ENCODE measurements at places on chromosomes 7 and 10.

- DNase-seq, result no peak
Measured at GRCh38 chr10:93566435-93567276, at the start of gene FFAR4. FFAR4 (plus strand) TSS chr10:93566665; CDS start chr10:93566721, 56 bp downstream.

- no peak for DNase-seq
Measured at GRCh38 chr10:54656643-54657042, 144.4 kb downstream of the PCDH15 start.

DNA sequence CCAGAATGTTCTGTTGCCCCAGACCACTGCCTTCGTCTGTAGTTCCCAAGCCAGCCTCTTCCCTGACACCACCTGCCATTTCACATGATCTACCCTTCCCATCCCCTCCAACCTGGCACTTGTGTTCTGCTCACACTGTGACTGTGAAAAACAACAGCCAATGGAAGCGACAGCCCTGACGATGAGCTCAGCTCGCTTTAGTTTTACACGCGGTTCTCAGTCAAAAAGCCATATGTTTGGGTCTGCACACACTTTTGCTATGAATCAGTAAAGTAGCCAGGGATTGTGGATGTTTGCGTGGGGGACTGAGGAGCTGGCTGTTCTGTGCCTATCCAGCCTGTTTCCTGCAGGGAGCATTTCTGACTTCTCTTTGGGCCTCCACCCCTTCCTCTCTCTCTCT is 282.7 kb downstream of the WDR11 start:
- DNase-seq, result peak; percentile 43

DNA sequence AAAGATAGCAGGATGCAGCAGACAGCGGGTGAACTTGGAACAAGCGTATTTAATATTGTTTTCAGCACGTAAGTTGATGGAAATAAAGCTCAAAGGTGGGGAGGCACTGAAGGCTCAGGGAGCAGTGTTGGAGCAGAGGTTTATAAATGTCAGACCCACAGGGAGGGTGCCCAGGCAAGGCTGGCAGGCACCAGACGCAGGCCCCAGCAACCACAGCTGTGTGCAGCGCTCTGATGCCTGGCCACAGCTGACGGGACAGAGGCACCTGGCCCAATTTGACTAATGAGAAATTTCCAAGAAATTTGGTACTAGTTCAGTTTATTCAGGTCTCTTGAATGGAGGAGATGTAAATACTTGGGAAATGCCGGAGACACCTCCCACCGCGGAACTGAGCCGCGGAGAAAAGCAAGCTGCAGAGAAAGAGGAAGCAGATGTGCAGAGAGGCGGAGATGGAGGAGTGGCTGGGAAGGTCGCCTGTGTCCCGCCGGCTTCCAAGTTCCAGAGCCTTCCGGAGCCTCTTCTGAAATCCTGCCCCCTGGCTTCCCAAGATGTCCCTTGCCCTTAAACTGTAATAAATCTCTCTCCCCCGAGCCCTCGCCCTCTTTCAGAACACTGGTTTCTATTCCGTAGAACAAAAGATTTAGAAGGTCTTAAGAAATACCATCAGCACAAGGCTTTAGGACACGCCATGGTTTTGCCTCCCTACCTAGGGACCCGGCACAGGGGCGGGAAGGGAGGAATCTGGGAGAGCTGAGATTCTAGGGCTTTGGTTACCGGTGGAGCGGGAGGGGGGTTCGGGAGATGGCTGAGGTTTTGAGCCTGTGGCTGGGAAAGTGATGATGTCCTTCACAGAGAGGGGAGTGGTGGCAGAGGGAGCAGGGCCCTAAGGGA is 38.4 kb upstream of the PLXNA4 start:
- DNase-seq, result no peak

DNA sequence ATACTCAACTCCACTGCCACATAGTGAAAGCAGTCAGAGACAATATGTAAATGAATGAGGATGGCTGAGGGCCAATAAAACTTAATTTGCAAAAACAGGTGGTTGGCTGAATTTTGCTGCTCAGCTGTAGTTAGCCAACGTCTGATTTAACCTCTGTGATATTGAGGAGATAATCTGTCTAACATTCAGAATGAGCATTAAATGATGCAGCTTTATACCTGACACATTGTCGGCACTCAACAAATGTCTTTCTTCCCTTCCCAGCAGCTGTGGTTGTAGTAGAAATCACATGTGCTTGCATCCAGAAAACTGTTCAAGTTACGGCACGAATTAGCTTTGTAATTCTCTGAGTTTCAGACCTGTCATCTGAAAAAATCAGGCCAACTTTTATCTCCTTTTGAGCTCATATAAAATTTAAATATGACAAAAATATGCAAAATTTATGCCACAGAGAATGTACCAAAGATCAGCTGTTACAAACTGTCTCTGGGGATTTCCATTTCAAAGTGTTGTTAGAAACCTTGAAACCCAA is 1239.7 kb downstream of the GATA3 start:
- DNase-seq, result no peak

DNA sequence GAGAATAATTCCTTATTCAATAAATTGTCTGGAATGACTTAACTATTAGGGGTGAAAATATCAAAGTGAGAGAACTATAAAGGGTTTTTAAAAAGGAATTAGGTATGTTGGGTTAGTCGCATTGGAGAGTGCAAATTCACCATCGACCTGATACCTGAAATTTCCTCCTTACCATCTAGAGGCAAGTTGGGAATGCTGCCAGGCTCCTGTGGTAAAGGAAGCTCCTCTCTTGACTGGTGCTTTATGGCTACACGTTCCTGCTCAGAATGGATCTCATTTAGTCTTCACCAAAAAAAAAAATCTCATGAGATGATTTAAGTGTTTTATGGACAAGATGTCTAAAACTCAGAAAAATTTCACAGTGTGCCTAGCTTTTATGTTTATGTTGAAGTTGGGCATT is 129.8 kb downstream of the EGFR start:
- DNase-seq, result no peak

DNA sequence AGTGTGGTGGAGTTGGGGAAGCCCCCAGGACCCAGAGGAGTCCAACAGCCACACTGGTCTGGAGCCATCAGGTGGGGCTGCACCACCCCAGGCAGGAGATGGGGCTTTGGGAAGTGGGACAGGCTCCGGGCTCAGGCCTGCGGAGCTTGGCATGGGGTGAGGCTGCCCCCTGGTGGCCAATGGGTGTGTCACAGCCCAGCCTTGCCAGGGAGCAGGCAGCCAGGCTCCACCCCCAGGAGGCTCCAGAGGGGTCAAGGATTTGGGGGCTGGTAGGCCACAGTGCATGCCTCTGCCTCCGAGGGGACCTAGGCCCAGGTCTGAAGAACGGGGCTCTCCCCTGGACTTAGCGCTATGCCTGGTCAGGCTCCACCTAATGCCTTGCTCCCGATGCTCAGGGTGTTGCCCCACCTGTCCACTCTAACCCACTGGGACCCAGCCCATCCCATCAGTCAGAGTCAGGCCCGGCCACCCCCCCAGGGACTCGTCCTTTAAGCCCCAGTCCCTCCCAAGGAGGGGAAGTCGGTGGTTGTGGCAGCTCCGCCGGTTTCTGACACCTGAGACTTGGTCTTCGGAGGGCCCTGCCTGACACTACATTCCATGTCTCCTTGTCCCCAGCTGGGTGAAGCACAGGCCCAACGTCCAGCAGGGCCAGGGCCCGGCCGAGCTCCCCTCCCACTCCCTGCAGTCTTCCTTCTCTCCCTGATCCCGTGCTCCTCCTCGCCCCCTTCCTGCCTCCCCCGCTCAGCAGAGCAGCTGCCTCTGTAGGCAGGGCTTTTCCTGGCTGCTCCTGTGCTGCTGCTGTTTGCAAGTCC is 11.3 kb upstream of the SAMD8 start:
- DNase-seq, result no peak

GRCh38 chr10:96664563-96664962 is 55.8 kb downstream of the PIK3AP1 start:
- DNase-seq, result no peak

- no peak for DNase-seq
Measured at GRCh38 chr7:44685723-44686122, 62.9 kb upstream of the ZMIZ2 start.

GRCh38 chr10:100972115-100972903 is 3.0 kb downstream of the SEMA4G start:
- DNase-seq, result no peak

DNA sequence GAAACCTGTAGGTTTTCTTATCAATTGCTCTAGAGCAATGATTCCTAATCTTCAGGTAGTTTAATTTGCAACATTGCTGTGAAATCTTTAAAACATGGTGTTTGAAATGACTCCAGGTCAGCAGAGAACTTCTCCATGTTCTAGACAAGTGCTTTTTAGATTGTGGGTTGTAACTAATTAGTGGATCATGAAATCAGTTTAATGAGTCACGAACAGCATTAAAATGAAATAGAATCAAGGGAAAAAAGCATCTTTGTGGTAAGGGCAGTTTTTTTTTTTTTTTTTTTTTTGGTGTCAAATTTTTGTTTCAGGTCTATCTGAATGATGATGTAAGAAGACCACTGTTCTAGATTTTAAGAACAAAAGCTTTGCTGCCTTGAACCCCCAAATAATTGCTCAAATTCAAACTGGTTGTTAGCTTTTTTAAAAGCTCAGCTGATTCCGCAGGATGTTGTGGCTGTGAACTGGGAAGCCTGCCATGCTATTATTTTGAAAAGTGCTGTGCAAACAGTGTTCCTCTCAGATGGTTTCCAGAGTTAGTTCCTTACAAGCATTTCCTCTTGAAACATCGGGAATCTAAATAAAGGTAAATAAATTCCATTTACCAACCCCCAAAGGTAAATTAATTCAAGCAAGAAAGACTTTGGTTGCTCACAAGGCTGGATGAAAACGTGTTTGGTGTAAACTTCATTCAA is 13.1 kb upstream of the PDK4 start:
- no peak for DNase-seq

DNA sequence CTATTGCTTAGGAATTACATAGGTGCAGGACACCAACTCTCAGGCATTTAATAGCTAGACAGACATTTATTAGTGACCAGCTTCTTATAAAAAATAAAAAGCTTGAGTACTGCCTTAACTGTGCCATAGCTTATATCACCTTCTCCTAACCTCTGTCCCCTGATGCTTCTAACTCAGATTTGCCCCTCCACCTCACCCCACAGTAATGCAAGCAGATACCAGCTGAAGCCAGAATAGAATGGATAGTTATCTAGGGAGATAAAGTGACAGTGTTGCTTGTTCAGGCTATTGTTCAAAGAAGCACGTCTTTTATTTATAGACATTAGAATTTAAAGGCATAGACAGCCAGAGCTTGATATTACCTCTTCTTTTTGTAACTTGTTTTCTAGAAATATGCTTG is 99.6 kb upstream of the GLCCI1 start:
- DNase-seq, result no peak

- DNase-seq, result no peak
Measured at GRCh38 chr10:48556713-48557112, 48.2 kb downstream of the ARHGAP22 start.

GRCh38 chr7:21568762-21569161 is 25.9 kb downstream of the DNAH11 start:
- no peak for DNase-seq

GRCh38 chr7:27115221-27116026 is 12.9 kb upstream of the HOXA2 start:
- no peak for DNase-seq

DNA sequence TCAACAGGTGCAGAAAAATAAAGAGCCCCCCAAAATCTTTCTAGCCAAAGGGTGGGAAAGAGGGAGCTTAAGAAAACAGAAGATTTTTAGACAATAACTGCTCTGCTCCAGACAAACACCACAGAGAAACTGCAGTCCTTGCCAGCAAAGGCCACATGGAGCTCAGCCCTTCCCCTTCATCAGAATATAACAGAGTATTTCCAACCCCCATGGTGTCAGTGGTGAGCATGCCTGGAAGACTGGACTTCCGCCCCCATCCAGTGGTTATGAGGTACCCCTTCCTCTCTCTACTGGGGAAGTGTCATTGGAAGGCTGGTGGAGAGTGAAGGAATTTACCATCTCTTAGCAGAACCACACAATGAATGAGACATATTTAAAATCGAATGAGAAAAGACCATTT is 1007.3 kb upstream of the CELF2 start:
- no peak for DNase-seq

DNA sequence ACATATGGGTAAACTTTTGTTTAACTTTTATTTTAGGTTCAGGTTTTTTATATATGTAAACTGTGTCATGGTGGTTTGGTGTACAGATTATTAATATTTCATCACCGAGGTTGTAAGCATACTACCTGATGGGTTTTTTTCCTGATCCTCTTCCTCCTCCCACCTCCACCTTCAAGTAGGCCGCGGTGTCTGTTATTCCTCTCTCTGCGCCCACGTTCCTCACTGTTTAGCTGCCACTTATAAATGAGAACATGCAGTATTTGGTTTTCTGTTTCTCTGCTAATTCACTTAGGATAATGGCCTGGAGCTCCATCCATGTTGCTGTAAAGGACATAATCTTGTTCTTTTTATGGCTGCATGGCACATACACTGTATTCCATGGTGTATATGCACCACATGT is 1000.0 kb upstream of the CELF2 start:
- DNase-seq, result no peak

DNA sequence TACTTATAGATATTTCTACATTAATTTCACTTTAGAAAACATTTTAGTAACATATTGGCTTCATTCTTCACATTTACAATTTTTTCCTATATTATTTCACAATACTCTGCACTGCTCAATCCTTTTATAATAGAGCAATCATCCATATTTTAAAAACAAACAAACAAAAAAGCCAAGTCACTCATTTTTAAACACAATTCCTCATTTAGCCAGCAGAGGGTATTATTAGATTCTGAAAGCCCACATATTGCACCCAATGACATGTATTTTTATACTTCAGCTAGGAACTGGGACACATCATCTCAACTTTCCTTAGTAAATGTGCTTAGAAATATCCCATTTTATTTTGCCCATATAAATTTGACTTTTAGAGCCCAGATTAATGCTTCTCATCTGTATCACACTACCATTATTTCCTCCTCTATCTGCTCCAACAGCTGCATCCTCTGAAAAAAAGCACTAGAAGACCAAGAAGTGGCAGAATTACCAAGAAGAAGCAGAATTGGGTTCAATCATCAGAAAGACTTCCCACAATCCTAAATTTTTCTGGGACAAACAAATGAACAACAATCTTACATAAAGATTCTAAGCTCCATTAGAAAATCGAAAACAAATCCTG is 29.5 kb downstream of the CTNNA3 start:
- DNase-seq, result no peak

DNA sequence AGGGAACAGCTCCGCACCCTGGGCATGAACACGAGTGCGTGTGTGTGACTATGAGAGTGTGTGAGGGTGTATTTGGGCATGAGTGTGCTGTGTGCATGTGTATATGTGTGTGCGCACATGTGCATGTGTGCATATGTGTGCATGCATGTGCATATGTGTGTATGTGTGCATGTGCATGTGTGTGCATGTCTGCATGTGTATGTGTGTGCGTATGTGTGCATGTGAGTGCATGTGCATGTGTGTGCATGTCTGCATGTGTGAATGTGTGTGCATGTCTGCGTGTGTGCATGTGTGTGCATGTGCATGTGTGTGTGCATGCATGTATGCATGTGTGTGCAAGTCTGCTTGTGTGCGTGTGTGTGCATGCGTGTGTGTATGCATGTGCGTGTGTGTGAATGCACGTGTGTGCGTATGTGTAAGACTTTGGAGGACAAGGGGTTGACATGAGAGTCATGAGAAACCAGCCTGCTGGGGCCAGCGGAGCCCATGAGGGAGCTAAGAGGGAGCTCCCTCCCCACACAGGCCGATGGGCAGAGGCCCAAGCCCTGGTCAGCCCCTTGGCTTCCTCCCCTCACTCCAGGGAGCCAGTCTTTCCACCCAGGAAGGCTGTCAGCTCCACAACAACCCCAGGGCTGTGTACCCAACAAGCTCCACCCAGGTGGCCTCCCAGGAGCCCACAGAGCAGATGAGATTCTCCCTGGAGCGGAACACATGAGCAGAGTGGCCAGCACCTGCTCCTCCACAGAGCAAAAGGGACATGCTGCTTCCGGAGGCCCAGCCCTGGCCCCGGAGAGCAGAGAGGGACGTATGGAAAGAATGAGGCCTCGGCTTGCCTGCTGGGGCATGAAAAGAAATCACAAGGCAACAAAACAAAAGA is 142.5 kb upstream of the PPP2R2D start:
- DNase-seq, result no peak
